Activated T-cell treated with anti-CD3 and anti-CD28 coated beads, Interleukin-2, amount 50 U/mL, for 1 hour (primary cell): ENCODE measurements at places on chromosomes 3 and 15.

DNA sequence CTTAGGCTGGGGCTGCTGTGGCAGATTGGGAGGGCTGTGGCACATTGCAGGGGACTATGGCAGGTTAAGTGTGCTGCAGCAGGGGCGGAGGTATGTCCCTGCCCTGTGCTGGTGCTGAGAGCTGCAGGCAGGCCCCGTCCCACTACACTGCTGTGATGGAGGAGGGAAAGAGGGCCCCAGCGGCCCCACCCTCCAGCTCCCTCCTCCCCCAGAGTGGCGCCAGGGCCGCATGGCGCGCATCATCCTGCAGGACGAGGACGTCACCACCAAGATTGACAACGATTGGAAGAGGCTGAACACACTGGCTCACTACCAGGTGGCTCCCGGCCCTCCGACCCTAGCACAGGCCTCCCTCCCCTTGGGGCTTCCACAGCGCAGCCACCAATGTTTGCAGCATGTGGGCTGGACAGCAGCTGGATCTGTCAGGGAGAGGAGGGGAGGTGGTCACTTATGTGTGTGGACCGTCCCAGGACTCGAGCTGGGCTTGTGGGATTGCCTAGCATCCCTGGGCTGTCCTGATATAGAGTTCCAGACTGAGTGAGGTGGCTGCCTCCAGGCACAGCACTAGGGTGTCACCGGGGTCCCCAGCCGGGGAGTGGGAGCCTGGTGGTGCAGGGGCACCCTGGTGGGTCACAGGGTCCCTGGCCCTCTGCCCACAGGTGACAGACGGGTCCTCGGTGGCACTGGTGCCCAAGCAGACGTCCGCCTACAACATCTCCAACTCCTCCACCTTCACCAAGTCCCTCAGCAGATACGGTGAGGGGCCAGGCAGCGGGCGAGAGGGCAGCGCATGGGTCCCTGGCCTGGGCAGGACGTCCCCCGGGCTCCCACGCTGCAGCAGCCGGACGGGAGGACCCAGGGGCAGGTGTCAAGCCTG is 46.1 kb downstream of the PLXNA1 start:
- no peak for DNase-seq

- no peak for DNase-seq
These were observed 291.6 kb upstream of the VEPH1 start for GRCh38 chr3:157794771-157795170.

GRCh38 chr15:68370768-68371151 is 61.2 kb downstream of the ITGA11 start:
- DNase-seq = no peak

DNA sequence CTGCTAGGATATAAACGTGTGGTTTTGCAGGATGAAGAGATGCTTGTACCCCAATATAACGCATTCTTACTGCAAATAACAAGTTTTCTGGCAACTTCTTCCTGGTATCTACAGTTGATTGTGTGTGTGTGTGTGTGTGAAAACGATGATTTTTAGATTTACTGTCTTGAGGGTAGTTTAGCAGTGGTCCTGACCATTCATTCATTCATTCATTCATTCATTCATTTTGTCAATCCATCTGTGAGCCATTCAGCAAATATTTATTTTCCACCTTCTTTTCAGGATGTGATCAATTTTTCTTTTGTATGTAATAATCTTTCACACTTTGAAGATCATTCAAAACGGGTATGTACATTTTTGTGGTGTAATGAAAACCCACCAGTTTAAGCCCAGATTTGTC is 250.7 kb downstream of the PTPRG start:
- DNase-seq = no peak

- no peak for DNase-seq
These were observed 136.4 kb downstream of the ATP8B4 start for GRCh38 chr15:49982584-49982983.

DNA sequence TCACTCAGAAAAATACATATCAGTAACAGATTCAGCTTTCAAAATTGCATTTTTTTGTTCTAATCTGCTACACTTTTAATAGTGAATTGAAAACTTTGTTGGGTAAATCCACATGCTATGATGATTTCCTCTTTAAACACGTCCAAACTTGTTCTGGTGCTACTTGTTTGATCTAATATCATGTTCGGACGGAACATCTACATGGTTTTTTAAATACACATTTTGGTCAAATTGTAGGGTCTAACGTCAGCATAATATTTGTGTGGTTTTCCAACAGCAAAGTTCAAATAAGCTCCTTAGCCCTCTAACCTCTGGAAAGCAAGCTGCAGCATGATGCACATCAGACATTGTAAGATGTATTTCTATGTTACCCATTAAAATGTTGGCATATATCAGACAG is 98.5 kb upstream of the OSTN start:
- no peak for DNase-seq

DNA sequence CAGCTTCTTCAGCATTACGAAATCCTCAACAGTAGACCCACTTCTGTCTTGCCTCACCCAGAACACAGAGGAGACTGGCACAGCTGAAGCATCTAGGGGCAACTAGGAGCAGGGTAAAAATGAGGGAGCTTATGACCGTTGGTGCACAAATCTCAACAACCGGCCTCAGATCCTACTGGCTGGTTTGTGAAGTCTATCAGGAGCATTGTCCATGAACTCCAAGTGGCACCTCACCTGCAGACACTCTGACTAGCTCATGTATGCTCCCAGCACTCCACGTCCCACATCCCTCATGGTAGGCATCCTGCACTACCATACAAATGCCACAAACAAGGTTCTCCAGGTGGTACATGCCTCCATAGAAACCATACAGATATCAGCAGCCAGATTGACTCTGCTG is 163.1 kb downstream of the TLE3 start:
- no peak for DNase-seq

GRCh38 chr15:39834256-39834655 is 51.6 kb upstream of the FSIP1 start:
- DNase-seq = no peak

- DNase-seq = no peak
These were observed 887 bp downstream of the OXTR start for GRCh38 chr3:8768364-8769087.
